ENCODE measurements at places on chromosomes 5 and 9.

GRCh38 chr9:88721025-88721424, 186.0 kb downstream of the NXNL2 start:
- DNase-seq = no peak

DNA sequence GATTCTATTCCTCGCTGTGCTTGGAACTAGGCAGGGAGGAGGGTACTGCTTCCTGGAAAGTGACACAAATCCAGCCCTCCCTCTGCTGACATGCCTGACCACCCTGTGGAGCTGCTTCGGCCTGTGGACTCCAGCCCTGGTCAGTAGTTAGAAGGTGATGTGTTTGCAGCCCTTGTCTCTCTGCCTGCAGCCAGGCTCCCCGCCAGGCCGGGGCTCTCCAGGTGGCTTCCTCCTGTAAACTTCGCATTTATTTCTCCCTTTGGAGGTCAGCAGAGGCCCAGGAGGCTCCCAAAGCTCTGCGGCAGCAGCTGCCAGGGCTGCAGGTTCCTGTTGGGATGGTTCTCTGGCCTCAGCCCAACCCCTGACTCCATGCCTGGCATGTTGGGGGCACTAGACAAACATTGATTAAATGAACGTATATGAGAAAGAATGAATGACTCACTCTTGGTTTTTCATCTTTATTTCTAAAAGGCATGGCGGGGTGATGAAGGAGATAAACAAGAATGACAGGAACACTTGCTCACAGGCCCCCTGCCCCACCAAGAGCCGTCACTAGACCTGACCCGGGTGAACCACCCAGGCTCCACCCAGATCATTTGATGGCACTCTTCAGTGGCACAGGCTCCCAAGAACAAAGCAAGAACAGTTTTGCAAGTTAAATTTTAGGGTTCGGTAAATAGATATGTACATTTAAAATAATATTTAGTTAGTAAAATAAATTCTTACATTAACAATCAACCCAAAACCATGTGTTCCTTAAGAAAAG, 8.4 kb upstream of the IRX2 start:
- DNase-seq = no peak

DNA sequence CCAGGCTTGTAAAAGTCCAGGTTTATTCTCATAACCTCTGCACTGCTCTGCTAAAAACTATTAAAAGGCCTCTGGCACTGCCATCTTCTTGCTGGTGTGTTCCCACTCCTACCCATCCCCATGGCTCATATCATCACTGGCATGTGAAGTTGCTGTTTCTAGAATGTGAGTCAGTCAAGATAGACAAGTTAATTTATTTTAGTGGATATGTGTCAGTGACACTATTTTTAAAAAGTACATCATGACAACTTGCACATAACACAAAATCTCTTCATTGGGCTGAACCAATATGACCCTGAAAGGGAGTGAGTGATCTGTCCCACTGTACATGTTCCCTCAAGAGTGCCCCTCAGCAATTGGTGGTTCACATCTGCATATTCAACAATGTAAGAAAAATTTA, 299.7 kb downstream of the NFIB start:
- no peak for DNase-seq

- DNase-seq = no peak
These were observed 2.8 kb upstream of the LMAN2 start for GRCh38 chr5:177354256-177354655.

DNA sequence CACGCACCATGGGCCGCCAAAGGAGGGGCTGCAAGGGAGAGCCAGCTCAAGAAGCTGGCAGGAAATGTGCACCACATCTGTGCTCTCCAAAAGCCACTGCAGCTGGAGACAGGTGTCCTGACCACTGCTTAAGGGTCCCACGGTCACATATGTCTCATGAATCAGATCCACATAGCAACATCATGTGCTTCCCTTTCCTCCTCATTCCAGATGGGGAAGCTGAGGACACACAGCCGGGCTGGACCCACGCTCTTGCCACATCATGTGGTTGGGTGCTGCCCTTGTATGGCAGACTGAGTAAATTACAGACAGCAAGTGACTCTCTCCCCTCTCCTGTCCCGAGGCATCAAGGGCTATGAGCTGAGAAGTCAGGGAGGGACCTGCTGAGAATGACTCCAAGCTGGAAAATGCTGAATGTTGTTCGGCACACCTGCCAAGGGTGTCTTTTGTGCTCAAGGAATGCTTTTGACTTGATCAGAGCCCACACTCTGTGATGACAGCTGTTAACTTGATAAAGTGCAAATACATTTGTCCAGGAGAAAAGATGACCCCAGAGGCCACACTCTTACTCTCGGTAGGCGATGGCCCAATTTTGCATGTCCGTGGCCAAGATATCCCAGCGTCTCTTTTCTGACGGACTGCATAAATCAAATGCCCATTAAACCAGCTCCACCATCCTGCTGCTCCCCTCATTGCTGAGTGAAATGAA, 58.2 kb downstream of the NSUN2 start:
- DNase-seq = peak; percentile 8

- no peak for DNase-seq
These were observed 2.5 kb upstream of the PRDM6 start for GRCh38 chr5:123086376-123087055.

DNA sequence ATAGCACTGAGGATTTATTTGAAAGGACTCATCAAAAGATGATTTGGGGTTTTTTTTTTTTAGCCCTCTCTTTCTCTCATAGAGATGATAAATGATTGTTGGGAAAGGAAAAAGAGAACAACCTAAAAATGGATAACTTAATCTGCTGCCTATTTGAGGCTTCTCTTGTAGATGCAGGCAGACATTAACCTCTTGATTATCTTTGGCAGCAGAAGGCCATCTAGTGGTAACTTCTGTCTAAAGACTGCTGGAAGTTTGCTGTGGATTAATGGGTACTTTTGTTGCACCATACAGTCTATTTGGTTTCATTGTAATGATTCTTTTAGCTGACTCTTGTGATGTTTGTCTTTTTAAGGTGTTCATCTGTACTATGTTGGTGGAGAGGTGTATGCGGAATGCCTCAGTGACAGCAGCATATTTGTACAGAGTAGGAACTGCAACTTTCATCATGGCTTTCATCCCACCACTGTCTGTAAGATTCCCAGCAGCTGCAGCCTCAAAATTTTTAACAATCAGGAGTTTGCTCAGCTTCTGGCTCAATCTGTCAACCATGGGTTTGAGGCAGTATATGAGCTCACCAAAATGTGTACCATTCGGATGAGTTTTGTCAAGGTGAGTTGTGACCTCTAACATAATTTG, 18.8 kb downstream of the SMIM32 start:
- DNase-seq = peak; percentile 77

DNA sequence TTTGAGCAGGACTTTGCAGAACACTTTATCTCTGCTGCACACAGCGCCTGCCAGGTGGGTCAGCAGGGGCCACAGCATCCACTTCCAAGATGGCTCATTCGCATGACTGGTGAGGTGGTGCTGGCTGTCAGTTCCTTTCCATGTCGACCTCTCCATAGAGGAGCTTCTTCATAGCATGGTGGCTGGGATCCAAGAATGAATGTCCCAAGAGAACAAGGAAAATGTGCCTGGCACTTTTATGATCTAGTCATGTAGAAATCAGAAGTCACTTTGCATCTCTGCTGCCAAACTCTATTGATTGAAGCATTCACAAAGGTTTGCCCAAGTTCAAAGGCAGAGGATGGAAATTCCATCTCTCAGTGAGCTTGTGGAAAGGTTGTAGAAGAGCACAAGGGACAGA, 85.0 kb downstream of the GALNT10 start:
- no peak for DNase-seq

- DNase-seq = no peak
These were observed 11.6 kb upstream of the SPTAN1 start for GRCh38 chr9:128540634-128541360.

- no peak for DNase-seq
These were observed 49.4 kb downstream of the CDH10 start for GRCh38 chr5:24595329-24595728.

DNA sequence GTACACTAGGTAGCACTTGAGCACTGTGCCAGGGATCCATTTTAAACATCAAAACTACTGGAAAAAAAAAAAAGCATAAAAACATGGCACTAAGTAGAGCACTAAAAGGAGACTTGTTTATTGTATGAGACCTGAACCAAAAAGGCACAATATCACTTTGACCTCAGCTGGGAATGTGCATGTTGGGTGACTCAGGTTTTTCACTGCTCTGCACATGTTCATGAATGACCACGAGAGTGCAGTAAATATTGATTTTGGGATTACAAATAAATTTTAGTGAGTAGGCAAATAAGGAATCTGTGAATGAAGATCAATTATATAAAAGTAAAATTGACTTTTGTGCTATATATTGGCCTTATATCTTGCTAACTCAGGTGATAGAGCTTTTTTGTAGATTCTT, 11.8 kb downstream of the RMI1 start:
- no peak for DNase-seq

DNA sequence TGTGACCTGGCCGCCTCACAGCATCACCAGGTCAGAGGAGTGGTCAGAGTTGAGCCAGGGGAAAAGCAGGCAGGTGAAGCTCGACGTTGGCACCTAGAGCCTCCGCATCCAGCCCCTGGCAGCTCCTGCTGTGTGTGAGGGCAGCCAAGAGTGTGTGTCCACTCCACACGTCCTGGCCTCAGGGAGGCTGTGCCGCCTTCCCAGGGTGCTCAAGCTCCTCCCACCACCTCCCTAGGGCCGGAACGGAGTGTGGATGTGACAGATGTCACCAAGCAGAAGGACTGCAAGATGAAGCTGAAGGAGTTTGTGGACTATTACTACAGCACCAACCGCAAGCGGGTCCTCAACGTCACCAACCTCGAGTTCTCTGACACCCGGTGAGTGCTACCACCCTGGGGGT, 72.5 kb downstream of the PHF2 start:
- DNase-seq = no peak

GRCh38 chr5:78077369-78078068, 217.0 kb downstream of the AP3B1 start:
- DNase-seq = no peak

- no peak for DNase-seq
These were observed 65.4 kb downstream of the CDC42SE2 start for GRCh38 chr5:131329286-131329560.

GRCh38 chr9:128098297-128099230, 29.0 kb downstream of the PTGES2 start:
- peak; percentile 87 for DNase-seq

DNA sequence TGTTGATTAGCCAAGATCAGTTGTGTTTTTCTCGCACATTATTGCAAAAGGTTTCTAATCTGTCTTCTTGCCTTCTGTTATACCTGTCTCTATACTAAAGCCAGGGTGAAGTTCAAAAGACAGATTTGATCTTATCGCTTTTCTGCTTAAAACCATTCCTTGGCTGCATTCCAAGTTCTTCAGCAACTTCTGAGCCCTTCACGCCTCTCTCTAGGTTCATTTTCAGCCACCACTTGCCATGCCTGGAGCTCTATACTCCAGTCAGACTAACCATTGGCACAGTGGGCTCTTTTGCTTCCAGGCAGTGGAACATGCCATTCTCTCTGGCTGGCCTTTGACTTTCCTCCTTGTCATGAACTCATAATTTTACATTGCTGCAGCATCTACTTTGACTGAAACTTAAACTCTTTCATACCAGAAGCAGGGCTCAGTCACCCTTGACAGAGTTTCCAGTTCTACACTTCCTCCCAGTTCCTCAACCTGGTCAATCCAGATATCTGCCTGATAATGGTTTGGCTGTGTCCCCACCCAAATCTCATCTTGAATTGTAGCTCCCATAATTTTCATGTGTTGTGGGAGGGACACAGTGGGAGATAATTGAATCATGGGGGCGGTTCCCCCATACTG, 114.4 kb downstream of the SLC12A2 start:
- DNase-seq = no peak

DNA sequence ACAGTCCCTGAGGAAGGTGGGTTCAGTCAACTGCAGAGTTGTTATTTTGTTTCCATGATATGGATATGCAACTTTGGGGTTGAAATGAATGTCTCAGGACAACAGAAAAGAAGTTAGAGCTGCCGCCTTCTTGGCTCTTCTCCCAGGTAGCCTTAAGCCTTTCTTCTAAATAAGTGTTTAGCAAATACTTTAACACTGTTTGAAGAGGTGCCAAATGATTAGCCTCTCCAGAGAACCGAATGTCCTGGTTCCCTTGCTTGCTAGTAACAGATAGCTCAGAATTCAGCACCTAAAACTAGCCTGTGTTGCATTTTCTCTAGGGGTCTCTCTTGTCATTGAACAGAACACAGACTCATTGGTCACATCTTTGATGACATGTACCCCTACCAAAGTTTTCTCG, 127.7 kb upstream of the PIK3R1 start:
- no peak for DNase-seq

GRCh38 chr5:84273517-84273883, 111.2 kb downstream of the EDIL3 start:
- no peak for DNase-seq

GRCh38 chr9:33813712-33814641, 3.0 kb upstream of the UBE2R2 start:
- DNase-seq = peak; percentile 80

- DNase-seq = no peak
These were observed 100.6 kb downstream of the EFNA5 start for GRCh38 chr5:107570181-107570580.

GRCh38 chr5:132896685-132897084, 23.2 kb downstream of the LEAP2 start:
- no peak for DNase-seq

DNA sequence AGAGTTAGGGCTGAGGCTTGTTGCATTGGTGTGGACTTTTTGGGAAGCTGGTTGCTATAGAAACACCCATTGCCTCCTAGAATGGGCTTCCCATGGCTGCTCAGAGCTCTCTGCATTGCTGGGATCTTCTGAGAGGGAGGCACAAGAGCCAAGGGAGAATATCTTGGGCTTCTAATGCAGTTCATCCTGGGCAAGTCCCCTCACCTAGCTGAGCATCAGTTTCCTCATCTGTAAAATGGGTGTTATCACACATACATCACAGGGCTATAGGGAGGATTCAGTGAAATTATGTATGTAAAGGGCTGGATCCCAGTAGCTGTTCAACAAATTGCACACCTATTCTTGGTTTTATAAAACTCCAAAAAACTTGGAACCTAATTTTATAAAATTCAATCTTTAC, 106.1 kb upstream of the ALDH1B1 start:
- no peak for DNase-seq

DNA sequence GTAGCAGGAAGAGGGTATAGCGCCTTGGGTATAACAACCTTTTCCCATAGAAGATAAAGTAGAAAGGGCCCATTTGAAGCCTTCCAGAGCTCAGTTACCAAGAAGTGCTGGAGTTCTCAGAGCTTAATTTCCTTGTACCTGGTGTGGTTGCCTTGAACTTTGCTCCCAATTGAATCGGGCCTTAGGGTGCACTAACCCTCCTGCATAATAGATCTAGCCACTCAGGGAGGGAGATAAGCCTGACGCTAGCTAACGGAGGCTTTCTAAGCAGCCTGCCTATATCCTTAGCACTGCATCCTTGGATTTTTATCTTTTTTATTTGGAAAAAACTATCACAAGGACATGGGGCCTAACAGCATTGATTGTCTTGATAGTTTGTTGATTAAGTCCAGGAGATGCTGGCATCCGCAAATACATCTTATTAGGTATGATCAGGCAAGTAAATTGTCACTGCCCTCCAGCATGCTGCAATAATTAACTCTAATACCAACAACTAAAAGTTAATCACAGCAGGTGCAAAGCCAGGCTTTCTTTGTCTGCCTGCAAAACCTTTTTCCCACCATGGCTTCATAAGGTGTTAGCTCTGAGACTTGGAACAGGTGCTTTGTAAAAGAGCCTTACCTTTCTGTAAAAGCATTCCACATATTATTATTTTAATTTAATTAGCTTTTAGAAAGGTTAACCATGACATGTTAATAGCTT, 199.4 kb downstream of the SREK1 start:
- DNase-seq = no peak
